ENCODE measurements at places on chromosomes 4 and X.

- DNase-seq = peak; percentile 44
Observed at GRCh38 chr4:128793859-128794672, 15.4 kb upstream of the JADE1 start.

DNA sequence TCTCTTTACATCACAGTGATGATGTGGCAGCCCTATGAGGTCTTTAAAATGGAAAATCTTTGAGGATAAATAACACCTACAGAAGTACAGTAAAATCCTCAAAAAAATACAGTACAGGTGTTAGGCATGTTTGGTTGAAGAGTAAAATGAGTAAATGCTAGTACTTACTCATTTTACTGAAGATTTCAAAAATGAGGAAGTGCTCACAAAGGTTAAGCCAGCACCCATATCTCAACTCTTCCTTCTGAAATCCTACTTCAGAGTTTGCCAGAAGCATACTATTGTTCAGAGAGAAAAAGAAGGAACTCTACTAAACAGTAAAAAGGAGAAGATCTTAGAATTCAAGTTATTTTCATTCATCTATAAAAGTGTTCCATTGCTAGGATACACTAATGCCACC is 130.9 kb downstream of the CBR4 start:
- no peak for DNase-seq

GRCh38 chr4:136900696-136901095 is 631.6 kb downstream of the PCDH18 start:
- no peak for DNase-seq

GRCh38 chr4:41069838-41070237 is 144.5 kb downstream of the APBB2 start:
- DNase-seq = no peak

GRCh38 chr4:79295086-79295485 is 30.8 kb downstream of the NAA11 start:
- no peak for DNase-seq

GRCh38 chrX:123093792-123094191 is 90.3 kb upstream of the GRIA3 start:
- no peak for DNase-seq

- DNase-seq = no peak
Observed at GRCh38 chr4:128904821-128905220, 95.3 kb downstream of the JADE1 start.

DNA sequence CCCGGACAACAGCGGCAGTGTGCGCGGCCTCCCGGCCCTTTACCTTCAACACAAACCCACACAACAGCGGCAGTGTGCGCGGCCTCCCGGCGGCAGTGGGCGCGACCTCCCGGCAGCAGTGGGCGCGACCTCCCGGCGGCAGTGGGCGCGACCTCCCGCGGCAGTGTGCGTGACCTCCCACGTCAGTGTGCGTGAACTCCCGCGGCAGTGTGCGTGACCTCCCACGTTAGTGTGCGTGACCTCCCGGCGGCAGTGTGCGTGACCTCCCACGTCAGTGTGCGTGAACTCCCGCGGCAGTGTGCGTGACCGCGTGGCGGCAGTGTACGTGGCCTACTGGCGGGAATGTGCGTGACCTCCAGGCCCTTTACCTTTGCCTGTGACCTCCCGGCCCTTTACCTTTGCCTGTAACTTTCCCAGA is 576.6 kb upstream of the FRG1 start:
- DNase-seq = no peak

GRCh38 chr4:38414410-38414809 is 249.6 kb upstream of the KLF3 start:
- DNase-seq = no peak

DNA sequence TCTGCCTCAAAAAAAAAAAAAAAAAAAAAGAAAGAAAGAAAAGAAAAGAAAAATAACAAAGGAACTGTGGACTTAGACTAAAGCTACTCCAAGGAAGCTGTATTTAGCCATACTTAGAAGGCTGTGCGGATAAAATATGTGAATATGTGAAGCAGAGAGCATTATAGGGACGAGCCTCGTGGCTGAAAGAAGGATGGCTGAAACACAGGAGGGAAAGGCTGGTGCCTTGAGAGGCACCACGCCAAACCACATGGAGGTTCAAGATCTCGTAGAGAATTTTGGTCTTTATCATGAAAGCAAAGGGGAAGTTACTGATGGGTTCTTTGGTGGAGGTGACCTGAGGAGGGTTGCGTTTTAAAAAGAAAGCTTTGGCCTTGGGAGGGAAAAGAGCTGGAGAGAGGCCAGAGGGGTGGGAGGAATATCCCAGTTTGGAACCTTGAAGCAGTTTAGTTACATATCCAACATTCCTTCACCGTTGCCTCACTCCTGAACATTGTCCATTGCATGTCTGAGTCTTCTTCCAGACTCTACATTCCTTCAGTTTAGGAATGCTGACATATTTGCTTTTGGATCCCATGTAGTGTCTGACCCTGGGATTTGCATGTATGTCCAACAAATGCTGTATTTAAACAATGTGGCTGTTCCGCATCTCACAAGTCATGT is 82.5 kb downstream of the CPE start:
- DNase-seq = no peak

GRCh38 chrX:150854856-150855255 is 43.6 kb downstream of the CD99L2 start:
- peak; percentile 13 for DNase-seq

- DNase-seq = no peak
Observed at GRCh38 chr4:35166466-35166865, 1077.8 kb downstream of the ARAP2 start.

DNA sequence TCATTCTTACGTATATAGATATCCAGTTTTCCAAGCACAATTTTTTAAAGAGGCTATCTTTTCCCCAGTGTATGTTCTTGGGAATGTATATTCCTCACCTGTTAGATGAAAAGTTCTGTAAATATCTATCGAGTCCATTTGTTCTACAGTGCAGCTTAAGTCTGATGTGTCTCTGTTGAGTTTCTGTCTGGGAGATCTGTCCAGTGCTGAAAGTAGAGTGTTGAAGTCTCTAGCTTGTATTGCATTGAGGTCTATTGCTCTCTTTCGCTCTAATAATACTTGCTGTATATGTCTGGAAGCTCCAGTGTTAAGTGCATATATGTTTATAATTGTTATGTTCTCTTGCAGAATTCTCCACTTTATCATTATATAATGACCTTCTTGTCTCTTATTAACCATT is 373.1 kb downstream of the PPARGC1A start:
- DNase-seq = no peak

DNA sequence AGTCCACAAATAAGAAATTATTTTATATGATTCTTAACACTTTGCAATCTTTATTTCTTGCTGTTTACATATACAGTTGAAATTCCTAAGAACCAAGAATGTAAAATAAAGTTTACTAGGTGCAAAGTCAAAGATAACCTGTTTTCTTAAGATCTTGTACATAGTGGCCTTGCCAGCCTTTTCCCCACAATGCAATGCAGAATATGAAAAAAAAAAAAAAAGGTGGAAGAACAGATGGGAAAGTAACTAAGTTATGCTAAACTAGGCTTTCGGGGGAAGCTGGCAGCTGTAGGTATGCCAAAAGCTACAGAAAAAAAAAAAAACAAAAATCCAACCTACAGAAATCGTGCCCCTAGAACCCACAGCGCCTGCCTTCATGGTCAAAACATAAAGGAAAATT is 1588.4 kb downstream of the STIM2 start:
- DNase-seq = no peak

- no peak for DNase-seq
Observed at GRCh38 chr4:121978172-121978516, 26.3 kb upstream of the TRPC3 start.

- no peak for DNase-seq
Observed at GRCh38 chr4:151822331-151822730, 61.5 kb upstream of the GATB start.

DNA sequence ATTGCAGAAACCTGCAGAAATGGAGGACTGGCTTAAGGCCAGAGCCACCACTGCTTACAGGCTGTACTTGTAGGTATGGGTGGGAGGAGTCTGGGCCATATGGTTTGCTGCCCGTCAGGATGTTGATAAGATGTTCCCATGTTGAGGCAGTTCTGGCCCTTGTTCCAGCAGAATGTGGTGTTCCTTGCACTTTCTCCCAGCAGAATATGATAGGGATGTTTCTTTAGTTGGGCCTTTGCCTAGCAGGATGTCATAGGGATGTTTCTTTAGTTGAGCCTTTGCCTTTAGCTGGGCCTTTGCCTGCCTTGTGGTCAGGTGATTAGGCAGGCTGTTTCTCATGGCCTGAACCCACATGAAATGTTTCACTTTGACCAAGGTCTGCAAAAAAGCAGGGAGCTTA is 139.1 kb upstream of the PAQR3 start:
- DNase-seq = no peak

DNA sequence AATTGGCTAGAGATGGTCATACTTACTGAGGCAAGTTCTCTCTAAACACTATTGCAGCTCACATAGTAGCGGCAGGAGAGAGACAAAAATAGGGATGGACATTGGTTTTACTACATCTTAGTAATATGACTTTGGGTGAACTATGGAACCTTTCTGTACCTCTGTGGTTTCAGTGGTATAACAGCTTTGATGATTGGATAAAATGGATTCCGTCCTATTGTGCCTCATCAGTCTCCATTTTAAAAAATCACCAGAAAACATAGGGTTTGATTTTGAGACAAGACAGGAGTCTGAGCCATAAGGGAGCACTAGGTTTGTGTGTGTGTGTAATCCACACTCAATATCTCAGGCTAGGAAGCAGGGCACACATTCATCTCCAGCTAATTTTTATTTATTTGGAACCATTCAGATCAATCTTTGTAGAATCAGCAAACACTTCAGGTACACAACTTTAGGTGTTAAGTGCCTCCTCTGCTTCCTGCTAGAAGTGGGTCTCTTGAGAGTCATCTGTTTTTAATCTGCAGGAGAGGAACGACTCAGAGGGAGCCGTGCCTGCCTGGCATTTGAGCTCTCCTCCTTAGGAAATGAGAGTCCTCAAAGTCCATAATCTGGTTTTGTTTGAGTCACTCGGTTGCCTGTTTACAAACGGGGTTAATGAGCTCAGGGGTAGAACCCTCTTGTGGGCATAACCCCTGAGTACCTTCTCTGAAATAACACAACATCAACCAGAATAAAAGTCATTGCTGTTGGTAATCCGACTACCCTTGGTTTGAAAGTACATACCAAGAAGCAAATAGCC is 238.5 kb upstream of the BOD1L1 start:
- DNase-seq = no peak

DNA sequence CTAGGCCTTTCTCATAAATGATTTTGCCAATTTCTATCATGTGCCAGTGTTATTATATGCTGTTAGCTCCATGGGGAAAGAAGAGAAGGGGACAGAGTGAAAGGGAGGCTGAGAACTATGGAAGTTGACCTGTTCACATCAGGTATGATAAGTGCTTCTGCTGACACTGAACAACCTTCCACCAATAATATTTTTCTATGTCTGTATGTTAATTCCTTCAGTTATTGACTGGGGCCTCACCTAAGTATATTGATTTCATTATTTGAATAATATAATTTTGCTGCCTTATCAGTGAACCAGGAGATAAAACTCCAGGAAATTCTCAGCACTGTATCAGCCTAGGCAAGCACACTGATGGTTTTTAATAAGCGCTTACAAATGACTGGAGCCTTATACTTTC is 262.8 kb downstream of the SNCA start:
- DNase-seq = no peak

GRCh38 chrX:96147681-96148080 is 537.0 kb upstream of the DIAPH2 start:
- no peak for DNase-seq

GRCh38 chr4:62402088-62402806 is 1202.1 kb downstream of the ADGRL3 start:
- DNase-seq = no peak

DNA sequence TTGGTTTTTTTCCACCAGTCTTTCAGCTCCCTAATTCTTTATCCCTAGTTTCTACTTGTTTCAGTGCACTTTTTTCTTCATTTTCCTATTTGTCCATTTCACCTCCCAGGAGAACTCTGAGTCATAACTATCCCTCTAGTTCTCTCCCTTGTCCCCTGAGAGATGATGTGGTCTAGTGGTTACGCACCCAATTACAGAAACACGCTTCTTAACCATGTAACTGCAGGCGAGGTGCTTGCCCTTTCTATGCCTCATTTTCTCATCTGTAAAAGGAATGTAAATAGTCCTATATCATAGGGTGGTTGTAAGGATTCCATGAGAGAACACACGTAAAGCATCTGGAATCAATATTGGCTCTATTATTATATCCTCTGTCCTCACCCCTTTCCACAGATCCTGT is 8.8 kb upstream of the GRPR start:
- DNase-seq = no peak

- DNase-seq = no peak
Observed at GRCh38 chr4:181181331-181181730, 1061.9 kb upstream of the TENM3 start.

DNA sequence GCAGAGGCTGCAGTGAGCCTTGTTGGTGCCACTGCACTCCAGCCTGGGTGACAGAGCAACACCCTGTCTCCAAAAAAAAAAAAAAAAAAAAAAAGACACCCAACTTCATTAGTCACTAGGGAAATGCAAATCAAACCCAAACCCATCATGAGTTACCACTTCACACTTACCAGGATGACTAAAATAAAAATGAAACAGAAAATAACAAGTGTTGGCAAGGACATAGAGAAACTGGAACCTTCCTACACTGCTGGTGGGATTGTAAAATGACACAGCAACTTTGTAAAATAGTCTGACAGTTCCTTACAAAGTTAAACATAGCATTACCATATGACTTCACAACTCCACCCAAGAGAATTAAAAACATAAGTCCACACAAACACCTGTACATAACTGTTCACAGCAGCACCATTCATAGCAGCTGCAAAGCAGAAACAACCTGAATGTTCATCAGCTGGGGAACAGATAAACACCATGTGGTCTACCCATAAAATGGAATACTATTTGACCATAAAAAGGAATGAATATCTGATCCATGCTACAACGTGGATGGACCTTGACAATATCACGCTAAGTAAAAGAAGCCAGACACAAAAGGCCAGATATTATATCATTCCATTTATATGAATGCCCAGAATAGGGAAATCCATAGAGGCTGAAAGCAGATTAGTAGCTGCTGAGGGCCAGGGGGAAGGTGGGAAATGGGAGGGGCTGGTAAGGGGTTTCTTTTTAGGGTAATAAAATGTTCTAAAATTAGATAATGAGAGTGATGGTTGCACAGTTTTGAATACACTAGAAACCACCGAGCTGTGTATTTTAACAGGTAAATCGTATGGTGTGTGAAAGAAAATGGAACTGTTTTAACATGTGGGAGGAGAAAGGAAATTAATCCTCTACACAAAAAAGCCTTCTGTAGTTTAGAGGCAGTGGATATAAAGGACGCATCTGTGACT is 18.3 kb downstream of the CD99L2 start:
- no peak for DNase-seq

Measured in WERI-Rb-1 (cell line).